ENCODE measurements at places on chromosomes 7 and 10. TPM values are rescaled to one million over a fixed set of nuclear protein-coding genes. Genes with fewer than 3 reads are reported as not detected.

IDI2 gene
- total RNA-seq = not detected

MORN4 gene
- total RNA-seq = 2.6 TPM

SNCG gene
- not detected for total RNA-seq

SERPINE1 gene
- 0.28 TPM for total RNA-seq

EPHB4 gene
- total RNA-seq = 0.60 TPM

HYCC1 gene
- total RNA-seq = 105 TPM

CCDC6 gene
- 22.6 TPM for total RNA-seq

PRPF18 gene
- total RNA-seq = 26.0 TPM

CUEDC2 gene
- 64.5 TPM for total RNA-seq

ZNF786 gene
- total RNA-seq = 6.0 TPM

DNA sequence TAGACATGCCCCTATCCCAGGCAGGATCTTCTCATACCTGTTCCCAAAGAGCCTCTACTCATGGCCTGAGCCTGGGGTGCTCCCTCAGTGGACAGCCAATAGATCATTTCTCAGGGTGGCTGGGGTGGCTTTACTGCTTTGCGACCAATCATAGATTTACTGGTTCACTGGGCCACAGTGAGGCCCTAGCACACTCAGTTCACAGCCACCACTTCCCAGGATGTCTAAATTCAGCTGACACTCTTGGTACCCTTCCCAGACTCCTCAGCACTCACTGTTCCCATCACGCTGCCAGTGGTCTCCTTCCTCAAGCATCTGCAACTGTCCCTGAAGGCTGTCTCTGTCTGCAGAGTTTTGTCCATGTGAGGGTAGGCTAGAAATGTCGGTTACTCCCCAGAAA is 50.6 kb downstream of the ARHGAP22 start:
- DNase-seq = no peak

GRCh38 chr7:47490501-47491265 is 91.2 kb downstream of the TNS3 start:
- no peak for DNase-seq

- no peak for DNase-seq
Observed at GRCh38 chr7:66778201-66778600, 37.7 kb downstream of the RABGEF1 start.

DNA sequence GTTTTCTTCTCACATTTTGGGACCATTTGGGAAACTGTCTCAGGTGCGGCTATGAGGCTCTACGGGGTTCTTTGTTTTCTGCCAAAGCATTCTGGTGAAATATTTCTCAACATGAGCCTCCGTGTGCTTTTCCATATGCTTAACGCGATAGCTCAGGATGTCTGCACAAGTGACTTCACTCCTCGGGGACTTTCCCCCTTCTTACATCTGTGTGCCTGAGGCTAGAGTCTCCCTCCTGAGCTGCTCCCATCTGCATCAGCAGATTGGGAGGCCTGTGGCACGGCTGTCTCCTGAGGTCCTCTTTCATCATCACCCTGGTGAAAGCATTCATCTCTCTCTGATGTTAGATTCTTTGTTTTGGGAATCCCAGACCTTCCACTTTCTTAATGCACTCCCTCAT is 1190.9 kb downstream of the TYW1 start:
- no peak for DNase-seq

DNA sequence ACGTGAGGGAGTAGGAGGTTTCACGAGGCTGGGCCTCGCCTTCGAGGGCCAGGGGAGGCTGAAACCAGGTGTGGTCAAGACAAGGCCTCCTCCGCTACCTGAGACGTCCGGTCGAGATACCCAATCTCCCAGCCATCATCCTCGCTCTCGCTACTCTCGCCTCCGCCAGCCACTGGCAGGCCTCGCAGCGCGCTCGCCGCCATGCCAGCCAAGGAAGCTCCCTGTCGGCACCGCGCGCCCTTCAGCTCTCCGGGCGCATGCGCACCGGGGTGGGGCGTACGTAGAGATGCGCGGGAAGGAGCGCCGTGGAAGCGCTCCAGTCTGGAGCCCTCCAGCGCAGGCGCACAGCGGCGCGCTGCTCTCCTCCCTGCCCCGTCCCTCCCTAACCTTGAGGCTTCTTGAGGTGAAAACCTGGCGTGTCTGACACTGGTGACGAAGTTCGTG is at the start of gene ASZ1:
Gene ASZ1 (minus strand): TSS at position 236 of the 444 bp plus-strand sequence. CDS start 33 bp downstream, at position 203.
- DNase-seq = no peak

- no peak for DNase-seq
Observed at GRCh38 chr10:127982601-127983000, 75.7 kb downstream of the PTPRE start.

GRCh38 chr7:30351286-30351685 is 66.9 kb downstream of the ZNRF2 start:
- no peak for DNase-seq

DNA sequence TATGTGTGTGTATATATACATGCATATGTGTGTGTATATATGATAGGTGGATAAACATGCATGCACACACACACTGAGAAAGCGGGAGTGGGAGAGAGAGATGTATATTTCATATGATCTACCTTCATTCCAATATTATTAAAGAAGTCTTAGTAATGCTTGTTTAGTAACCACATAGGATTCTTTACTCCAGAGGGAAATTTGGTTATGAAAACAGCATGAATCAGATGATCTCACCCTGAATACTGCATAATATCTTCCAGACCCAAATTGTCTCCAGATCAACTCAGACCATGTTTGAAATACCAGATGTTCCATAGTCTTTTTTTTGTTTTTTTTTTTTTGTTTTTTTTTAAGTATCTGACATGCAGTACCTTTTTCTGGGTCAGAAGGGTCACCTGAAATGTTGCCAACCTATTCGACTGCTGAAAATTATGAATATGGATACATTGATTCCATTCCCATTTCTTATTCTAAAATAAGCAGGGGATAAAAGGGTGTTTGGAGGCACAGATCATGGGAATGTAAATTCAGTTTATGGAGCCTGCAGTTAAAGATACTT is 17.4 kb downstream of the TES start:
- DNase-seq = no peak

DNA sequence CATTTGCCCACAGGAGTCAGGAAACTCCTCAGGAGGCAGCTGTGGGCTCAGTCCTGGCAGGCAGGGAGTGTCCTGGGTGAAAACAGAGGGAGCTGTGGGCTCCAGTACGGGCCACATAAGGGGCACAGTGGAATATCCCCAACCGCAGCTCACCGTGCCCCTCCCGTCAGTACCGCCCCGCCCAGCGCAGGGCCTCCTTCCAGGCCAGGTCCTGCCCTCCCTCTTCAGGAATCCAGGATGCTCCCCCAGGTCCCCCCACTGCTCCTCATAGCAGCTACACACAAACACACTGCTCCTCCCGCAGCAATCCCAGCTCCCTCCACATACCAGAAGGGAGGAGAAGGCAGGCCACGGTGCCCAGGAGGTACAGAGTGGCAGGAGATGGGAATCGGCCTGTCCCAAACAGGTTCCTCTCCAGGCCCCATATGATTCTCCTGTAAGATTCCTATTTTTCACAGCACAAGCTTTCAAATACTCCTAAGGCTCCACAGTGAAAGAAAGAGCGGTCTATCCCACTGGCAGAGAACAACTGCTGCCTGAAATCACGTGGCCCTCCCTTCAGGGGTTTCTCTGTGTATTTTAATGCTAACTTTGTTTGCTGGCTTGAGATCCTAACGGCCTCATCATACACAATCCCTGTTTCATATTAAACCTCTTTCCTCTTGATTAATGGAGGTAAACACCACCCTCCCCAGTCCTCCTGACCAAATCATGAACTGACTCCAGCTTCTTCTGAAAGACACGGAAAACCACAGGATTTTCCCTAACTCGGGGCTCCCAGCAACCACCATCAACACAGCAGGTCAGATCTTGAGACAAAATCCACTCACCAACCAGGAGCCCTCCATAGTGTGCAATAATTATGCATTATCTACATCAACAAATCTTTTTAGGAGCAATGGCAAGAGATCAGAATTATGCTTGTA is 178.7 kb downstream of the TNS3 start:
- DNase-seq = no peak

GRCh38 chr10:132521466-132522102 is 16.0 kb upstream of the INPP5A start:
- DNase-seq = no peak

- DNase-seq = no peak
Observed at GRCh38 chr7:77282897-77283296, 83.3 kb upstream of the FGL2 start.

- DNase-seq = no peak
Observed at GRCh38 chr10:102649797-102650654, 5.7 kb downstream of the TRIM8 start.

DNA sequence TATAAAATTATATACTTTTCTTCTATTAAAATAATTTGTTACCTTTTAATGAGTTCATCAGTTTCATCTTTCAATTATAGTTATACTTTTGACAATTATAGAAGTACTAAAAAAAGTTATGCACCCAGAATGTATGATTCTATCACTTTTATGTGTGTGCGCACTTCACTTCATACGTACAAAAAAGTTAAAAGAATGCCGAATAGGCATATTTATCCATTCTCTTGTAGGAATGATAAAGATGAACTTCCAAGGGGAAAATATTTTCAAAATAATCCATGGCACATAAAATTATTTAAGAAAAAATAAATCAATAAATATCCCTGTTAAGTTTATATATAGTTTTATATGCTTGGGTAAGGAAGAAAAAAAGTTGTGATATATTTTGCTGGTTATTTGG is 166.9 kb upstream of the PRSS1 start:
- DNase-seq = no peak

DNA sequence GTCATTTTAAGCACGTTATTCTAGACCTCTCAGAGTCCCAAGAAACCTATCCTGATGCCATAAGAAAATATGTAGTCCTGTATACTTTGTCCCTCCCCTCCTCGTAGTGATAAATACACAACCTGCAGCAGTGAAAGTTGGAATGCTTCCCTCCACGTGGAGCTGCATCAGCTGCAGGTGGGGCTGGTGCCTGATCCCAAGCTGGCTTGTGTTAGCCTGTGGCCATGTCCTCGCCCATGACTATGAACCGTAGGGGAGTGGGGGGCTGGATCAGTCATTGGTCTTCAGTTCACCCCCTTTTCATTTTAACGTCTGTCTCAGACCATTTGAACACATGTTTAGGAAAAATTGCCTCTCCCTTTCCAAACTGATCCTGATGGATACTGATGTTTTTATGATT is 171.4 kb upstream of the HABP2 start:
- no peak for DNase-seq
